ENCODE measurements at places on chromosomes 1 and 21. TPM values are rescaled to one million over a fixed set of nuclear protein-coding genes. Genes with fewer than 3 reads are reported as not detected.

- no peak for DNase-seq
These were observed 369.6 kb upstream of the USP24 start for GRCh38 chr1:55584526-55585401.

AMIGO1 gene
- total RNA-seq: 3.9 TPM

DNA sequence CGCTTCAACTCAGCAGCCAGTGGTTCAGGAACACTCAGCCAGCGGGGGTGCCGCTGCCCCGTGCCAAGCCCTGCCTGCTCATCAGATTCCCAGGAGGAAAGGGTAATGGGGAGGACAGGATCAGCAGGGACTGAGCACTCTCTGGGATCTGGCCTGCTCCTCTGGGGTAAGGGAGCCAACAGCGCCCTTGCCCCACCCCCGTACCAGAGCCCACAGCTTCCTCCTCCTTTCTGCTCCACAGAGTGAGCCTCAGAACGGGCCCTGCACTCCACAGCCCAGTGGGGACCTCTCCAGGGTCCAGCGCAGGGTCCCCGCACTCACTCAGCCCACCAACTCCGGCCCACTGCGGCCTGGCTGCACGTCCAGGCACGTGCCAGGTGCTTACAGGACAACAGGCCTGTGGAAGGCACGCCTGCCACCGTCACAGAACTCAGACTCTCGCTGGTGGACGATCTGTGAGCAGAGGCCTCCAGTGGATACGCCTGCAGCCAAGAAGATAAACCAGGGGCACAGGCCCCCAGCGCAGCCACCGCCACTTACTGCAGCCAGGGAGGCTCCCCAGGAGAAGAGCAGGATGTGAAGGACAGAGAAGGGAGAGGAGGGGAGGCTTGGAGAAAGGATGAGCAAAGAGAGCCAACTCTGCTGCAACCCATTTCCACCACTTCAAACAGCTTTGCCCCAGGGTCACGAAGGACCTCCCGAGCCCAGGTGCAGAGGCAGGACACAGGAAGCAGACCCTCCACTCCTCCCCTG, 2.1 kb downstream of the MEGF6 start:
- no peak for DNase-seq

DNA sequence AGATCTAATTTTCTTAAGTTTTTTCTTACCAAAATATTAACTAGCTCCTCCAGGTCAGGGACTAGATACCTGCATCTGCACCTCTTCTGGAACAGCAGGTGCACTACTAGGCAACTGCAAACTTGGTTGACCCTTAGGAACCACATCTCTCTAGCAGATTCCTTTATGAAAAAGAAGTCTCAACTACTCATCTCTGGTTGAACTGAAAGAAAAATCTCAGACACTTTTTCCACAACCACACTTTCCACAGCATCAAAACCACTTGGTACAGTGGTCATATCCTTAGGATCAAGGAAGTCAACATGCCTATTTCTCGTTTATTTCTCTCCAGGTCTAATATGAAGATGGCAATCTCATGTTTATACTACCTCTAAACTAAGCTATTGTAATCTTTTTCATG, 52.3 kb downstream of the VAV3 start:
- no peak for DNase-seq

APCS gene
- 0.84 TPM for total RNA-seq

DNA sequence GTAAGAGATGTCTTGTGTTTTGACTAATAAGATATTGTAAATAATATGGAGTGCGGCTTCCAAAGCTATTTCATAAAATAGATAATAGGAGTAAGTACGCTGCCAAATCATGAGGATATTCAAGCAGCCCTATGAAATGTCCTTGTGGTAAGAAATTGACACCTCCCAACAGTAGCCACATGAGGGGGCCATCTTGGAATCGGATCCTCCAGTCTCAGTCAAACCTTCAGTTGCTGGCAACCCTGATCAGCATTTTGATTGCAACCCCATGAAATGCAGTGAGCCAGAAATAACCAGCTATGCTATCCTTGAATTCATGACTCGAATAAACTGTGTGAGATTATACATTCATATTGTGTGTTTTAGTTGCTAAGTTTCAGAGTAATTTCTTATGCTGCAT, 212.4 kb downstream of the PLA2G4A start:
- no peak for DNase-seq

STUM gene
- total RNA-seq: 3.2 TPM

GRCh38 chr21:42227909-42228708, 9.2 kb downstream of the ABCG1 start:
- DNase-seq: peak; percentile 95

DNA sequence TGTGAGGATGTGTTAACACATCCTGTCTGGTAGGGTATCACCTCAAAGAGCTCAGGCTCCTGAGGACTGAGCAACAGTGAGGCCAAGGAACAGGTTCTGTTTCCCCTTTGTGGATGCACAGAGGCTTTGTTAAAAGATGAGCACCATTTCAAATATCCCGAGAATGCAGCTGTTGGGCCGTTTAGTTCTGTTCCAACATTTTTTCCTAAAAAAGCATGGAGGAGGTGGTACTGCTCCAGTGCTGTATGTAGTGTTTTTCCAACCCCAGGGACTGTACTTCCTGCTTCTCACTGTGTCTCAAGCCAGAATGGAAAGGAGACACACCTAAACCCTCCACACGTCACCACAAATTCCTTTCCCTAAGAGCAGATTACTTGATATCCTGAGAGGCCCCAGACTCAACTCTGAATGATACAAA, 53.8 kb upstream of the BCL10 start:
- no peak for DNase-seq

DNA sequence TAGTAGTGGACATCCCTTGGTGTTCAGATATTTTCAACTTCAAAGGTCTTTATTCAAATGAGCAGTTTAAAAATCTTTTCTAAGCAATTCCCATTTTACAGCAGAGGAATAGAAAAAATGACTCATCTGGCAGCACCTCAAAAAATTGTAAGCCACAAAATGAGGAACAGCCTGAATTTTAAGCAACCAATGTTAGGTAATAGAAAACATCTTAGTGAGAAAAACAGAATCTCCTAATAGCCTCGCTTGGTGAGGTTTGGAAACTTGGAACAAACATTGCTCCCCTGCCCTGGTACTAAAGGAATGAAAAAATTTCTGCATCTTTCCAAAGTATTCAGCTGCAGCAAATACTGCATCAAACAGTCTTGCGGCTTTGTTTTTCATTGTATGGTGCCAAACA, 264.4 kb downstream of the NTNG1 start:
- no peak for DNase-seq

DCST2 gene
- 1.7 TPM for total RNA-seq

SH2D5 gene
- not detected for total RNA-seq

- no peak for DNase-seq
These were observed 92.3 kb downstream of the SIM2 start for GRCh38 chr21:36791180-36791579.

DNA sequence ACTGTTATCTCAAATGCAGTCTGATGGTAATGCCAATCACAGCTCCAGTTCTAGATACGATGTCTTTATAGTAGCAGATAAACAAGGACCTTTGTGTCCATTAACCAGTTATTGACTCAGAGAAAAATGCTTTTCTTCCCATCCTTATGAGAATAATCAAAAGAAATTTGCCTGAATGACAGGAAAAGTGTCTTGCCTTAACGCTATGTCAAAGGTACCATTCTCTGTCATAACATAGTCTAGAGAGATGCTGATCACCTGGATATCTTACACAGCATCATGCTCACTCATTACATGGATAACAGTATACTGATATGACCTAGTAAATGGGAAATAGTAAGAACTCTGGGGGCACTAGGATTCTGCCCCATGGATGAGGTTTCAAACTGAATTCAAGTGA, 151.7 kb upstream of the NEGR1 start:
- DNase-seq: no peak

GRCh38 chr1:37732111-37732780, 32.7 kb downstream of the EPHA10 start:
- peak; percentile 78 for DNase-seq

DNA sequence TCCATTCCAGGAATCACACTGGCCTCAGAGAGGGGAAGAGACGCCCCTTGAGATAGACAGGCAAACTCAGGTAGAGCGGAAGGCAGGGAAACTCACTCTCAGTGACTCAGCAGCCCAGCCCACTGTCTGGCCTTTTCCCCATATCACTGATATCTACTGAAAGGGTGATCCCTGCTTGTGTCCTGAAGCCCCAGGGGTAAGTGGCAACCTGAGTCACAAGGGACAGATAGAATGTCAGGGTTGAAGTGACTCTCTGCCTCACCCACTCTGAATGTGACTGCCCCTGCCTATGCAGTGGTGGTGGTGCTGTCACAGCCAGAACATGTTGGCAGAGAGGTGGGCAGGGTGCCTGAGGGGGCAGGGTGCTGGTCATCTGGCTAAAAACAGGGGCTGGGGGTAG, 157.5 kb upstream of the FGGY start:
- DNase-seq: no peak

ACTA1 gene
- 2.4 TPM for total RNA-seq

GRCh38 chr1:117630423-117630998, 24.7 kb downstream of the TENT5C start:
- no peak for DNase-seq

HNRNPCL2 gene
- not detected for total RNA-seq

DNA sequence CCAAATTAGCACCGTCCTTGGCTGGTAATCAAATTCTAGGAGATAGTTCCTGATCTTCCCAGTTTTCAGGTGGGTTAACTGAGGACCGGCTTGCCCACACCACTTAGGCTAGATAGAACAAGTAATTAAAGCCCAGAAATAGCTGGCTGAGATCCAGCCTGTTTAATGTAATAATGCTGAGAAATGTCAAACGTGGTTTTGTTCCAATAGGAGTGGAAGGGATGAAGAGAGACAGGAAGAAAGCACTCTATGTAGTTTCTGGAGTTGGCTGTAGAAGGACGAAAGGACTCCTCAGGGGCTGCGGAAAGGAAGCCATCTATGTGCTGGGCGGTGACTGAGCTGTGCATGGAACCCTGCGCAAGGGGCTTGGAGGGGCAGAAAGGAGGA, 18.6 kb downstream of the NAV1 start:
- DNase-seq: no peak

- no peak for DNase-seq
These were observed 149.5 kb downstream of the TTLL7 start for GRCh38 chr1:83849191-83850061.

DNA sequence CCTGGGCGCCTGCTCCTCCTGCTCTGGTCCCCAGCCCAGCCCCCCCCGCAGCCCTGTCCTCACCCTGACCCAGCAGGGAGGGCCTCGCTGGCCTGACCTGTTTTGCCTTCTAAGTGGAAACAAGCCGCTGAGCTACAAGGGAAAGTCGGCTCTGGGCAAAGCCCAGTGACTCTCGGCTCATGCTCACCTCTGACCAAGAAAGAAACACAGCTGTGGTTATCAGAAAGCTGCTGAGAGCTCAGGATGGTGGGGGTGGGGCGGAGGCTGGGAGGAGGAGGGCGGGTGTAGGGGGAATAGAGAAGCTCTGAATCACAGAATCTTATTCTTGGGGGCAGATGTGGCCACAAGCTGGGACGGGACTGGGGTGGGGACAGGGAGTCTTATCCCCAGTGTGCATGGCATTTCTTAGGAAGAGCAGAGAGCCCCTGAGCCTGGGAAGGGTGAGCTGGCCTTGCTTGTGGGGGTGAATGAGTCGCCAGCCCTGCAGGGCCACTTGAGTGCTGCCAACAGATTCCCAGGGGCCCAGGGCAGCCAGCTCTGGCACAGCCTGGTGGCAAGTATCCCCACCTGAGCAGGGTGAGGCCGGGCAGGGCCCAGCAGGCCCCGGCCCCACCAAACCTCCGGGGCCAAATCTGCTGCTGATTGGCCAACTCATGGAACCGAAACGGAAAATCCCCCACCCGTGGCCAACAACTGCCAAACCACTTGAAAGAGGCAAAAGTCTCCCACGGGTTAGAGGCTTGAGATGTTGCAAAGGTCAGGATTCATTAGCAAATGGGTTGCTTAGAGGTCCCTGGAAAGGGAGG, 120.6 kb downstream of the SPSB1 start:
- peak; percentile 38 for DNase-seq

GRCh38 chr1:44609412-44609767, 64.9 kb downstream of the TMEM53 start:
- DNase-seq: peak; percentile 56

GRCh38 chr1:48266576-48266975, 44.1 kb downstream of the SLC5A9 start:
- no peak for DNase-seq

GRCh38 chr1:225595974-225596551, 56.9 kb downstream of the ENAH start:
- no peak for DNase-seq

MCOLN3 gene
- 1.1 TPM for total RNA-seq

TEX50 gene
- total RNA-seq: not detected

DNA sequence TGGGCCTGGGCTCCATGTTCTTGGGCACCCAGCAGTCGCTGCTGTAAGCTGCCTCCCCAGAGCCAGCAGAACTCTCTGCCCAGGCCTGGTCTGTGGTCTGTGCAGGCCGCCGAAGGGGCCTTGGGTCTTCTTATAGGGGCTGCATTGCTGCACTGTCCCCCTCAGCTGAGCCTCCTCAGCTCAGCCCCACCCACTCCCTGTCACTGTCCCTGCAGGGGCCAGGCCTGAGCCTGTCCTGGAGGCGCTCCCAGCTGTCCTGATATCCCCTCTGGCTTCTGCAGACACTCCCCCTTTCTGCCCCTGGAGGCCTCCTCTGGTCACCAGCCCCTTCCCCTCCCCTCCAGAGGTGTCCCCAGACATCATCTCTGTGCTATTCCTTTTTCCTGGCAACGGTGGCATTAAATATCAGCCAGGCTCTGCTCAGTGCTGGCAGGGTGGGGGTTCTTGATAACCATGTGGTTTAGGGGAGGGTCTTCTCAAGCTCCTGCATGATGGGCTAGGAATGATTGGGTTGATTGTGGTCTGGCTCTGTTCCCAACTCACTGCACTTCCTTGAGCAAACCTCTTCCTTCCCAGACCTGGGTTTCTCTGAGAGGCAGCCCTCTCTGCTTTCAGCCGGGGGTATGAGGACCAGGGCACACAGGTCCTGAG, 3.7 kb upstream of the FOXO6 start:
- DNase-seq: no peak

SLC6A17 gene
- 0.19 TPM for total RNA-seq

DNA sequence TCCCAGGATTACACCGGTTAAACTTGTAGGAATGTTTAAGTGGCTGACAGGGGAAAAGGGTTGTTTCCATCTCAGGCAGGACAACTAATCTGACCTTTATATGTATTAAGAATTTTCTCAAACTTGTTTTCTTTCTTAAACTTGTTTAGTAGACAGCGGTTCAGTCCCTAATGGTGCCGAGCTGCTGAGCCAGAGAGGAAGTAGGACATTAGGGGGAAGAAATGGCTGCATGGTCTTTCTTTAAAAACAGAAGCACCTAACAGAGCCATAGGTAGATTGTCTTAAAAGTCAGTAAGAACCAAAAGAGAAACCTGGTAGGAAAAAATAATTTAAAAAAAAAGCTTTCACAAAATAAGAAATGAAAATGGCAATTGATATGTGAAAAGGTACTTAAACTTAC, 3.3 kb downstream of the GBP4 start:
- DNase-seq: no peak

NTMT2 gene
- not detected for total RNA-seq

DNA sequence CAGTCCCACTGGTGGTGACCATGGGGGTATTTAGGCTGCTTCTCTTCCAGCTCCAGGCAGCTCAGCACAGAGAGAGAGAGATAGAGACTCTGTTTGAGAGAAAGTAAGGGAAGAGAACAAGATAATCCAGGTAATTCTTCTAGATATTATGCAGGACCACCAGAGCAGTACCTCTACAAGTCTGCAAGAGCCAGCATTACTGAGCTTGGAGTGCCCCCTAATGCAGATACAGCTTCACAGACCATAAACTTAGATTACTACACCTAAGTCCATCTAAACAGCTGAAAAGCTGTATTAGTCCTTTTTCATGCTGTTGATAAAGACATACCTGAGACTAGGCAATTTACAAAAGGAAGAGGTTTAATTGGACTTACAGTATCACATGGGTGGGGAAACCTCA, 570.3 kb downstream of the LRRIQ3 start:
- no peak for DNase-seq

- DNase-seq: no peak
These were observed 243.6 kb downstream of the TM2D1 start for GRCh38 chr1:61481315-61481715.

All from colonic mucosa (tissue), 4 donors.